ENCODE measurements at places on chromosomes 6 and 20.

DNA sequence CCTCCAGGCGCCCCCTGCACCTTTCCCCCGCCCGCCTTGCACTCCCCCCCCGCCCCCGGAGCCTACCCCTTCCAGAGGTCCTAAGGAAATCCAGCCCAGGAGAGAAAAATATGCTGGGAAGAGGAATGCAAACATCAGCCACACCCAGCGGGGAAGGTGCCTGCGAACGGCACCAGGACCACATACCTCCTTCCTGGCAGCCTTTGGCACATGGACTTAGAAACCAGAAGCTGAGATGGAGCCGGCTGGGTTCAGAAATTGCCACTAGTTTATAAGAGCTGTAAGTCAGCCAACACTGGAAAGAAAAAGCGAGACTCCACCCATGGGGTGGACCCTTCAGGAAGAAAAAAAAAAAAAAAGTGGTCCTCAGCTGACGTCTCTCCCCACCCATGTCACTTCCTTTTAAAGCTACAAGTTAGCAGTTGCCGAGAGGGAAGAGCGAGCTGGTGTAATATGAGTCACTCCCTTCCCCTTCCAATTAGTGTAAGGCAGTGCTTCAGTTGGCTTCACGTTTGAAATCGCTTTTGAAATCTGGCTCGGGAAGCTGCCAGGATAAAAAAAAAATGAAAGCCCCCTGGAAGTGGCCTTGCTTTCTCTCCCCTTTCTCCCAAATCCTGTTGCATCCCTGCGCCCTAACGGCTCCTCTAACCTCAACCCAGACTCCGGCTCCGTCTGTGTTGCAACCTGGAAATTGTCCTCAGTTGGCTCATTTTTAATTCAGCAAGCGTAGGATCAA, at the start of gene AGPAT4:
Gene AGPAT4 (minus strand): TSS at position 310 of the 736 bp plus-strand sequence. CDS start 41,848 bp downstream, outside the sequence.
- peak; percentile 99 for DNase-seq

- no peak for DNase-seq
These were observed 708.4 kb downstream of the CD109 start for GRCh38 chr6:74404366-74404765.

GRCh38 chr20:35768731-35769664, 2.8 kb upstream of the PHF20 start:
- DNase-seq: peak; percentile 71

DNA sequence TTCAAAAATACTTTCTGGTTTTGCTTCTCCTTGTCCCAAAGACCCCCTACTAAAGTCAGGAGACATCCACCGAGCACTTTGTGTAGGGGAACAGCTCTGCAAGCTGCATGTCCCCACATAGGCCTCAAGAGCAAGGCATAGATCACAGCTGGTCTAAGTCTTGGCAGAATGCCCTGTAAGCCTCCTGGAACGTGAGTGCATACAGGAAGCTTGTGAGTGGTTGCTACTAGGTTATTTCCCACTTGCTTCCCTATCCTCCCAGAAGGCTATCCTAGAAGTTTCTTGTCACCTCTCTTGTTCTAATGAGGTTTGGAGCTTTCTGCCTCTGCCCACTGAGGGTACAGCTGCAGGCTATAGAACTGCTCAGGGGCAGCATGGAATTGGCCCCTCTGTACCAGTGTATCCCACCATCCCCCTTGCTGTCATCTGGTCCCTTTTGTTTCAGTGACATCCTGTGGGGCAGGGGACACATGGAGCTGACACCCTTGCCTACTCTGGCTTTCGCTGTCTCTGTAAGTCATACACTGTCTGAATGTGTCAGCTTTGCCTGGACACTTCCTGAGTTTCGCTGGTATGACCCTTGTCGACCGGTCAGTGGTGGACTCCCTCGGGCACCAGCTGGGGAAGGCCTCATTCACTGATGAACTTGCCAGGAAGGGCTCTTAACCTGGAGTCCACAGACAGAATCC, 35.6 kb upstream of the KCNK16 start:
- peak; percentile 78 for DNase-seq

GRCh38 chr6:168638468-168639271, 197.7 kb downstream of the SMOC2 start:
- DNase-seq: no peak

DNA sequence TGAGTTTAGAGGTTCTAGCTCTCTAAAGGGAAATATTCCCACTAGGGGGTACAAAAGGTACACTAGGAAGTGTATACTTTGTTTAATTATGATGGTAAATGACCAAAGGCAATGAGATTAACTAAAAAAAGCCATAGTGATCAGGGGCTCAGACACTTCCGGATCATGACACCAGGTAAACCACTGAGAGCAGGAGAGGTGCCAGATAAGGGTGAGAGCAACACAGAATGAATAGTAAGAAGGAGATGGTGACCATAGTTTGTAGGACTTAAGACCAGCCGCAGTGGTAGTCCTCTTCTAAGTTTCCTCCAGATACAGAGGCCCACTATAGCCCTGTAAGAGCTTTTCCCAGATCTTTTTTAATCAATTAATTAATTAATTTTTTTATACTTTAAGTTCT, 40.8 kb downstream of the OR2J2 start:
- no peak for DNase-seq

- no peak for DNase-seq
These were observed 13.8 kb upstream of the POLR1H start for GRCh38 chr6:30047220-30047619.

- peak; percentile 26 for DNase-seq
These were observed 7.7 kb downstream of the ADGRF1 start for GRCh38 chr6:47034421-47034820.

DNA sequence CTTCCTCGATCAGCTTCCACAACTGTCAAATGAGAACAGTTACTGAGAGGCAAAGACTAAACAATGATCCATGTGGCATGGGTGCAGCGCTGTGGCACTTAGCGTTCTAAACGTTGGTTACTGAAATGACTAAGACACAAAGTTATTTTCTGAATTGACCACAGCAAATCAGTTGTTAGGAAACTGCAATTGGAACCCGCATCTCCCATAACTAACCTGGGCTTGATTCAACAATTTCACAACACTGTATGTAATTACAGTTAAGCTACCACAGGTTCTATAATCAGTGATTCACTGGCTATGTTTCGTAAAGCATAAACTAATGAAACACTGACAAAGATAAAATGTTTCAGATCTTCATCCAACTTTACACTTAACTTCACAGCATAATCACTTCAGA, 12.5 kb downstream of the WDR27 start:
- DNase-seq: no peak

DNA sequence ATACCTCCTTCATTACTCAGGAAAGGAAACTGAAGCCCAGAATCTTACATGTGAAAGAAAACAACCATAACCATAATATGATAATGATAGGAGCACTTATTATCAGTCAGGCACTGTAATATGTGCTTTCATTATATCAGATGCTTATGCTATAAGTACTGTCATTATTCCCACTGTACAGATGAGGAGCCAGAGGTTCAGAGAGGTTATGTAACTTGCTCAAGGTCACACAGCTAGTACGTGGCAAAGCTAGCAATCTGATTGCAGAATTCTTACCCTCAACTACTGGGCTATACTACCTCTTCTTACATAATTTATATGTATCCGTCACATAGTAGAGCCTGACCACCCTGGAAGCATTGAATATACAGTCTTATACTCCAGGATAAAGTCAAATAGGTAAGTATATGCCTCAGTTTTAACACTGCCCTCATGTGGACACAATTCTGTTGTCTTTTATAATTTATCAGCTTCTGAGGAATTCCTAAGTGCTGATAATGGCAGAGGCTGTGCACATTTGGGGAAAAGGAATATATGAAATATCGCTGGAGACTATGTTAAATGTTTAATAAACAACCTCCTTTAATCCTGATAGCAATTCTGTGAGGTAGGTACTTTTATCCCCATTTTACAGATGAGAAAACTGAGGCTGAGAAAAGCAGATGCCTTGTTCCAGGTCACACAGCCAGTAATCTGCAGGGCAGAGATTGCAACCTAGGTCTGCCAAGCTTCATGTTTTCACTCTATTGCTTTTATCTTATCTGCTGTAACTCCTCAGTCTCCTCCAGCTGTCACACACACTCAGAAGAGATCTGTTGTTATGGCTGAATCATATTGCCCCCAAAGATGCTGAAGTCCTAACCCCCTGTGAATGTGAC, 13.4 kb downstream of the BCAS1 start:
- DNase-seq: peak; percentile 40

DNA sequence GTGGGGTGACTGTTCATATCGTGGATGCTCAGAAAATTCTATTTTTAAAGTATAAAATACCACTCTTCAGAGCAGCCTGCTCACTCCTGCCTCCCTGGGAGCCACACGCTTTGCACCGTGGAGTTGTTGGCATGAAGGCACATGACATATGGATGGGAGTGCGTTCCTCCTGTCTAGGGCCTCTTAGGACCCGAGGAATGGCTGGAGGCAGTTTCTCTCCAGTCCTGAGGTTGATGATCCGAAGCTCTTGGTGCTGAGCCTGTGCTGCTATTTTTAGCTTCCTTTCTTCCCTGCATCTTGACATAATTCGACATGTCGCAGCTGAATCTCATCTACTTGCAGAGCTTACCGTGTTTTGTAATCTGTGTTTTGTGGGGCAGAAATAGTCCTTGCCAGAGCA, 73.9 kb downstream of the PHACTR3 start:
- peak; percentile 45 for DNase-seq

DNA sequence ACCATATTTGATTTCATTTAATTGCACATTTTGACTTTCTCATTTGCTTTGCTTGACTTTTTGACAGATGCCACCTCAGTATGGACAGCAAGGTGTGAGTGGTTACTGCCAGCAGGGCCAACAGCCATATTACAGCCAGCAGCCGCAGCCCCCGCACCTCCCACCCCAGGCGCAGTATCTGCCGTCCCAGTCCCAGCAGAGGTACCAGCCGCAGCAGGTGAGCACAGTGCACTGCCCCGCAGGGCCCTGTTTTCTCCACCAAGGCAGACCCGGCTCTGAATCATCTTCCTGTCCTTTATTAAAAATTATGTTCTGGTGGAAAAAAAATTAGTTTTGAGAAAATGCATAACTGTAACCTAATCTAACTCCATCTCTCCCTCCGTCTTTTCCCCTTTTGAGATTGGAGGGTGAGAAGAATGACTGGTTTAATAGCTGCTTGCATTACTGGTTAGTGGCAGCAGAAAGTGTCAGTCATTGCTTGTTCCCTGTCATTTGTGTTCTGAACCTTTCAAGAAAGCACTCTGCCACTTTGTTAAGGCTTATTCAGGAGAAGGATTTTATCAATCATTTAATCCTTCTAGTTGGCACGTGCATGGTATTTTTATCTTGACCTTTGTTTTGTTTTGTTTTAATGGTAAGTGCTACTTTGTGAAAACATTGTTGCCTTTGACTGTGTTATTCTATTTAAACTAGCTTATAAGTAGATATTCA, 124.3 kb downstream of the ARID1B start:
- no peak for DNase-seq

GRCh38 chr6:135382182-135382628, 115.3 kb downstream of the AHI1 start:
- no peak for DNase-seq

DNA sequence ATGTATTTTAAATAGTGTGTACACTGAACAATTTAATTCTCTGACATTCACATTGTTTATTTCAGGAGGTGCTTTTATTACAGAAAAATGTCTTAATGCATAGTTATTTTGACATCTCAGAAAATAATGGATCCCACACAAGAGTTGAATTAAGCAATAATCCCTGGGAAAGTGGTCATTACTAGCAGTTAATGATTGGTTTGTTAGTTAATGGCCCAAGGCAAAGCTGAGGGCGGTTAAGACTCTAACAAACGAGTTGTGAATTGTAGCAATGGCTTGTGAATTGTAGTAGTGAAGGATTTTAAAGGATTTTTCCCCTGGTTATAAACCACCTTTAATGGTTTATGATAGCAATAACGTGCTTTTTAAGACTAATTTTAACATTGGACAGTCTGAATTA, 1316.0 kb upstream of the GJE1 start:
- no peak for DNase-seq

- DNase-seq: no peak
These were observed 35.2 kb downstream of the ADGB start for GRCh38 chr6:146634022-146634421.

- peak; percentile 45 for DNase-seq
These were observed 5.4 kb downstream of the ADA start for GRCh38 chr20:44646023-44646640.
